T-helper 17 cell (primary cell): ENCODE measurements at places on chromosomes 7 and 10.

- DNase-seq, result peak; percentile 8
These were observed 1.2 kb downstream of the HOXA10 start for GRCh38 chr7:27172823-27173510.

- DNase-seq, result no peak
These were observed 35.5 kb upstream of the WASL start for GRCh38 chr7:123784263-123784662.

GRCh38 chr7:17773289-17773626 lies 167.0 kb downstream of the SNX13 start:
- DNase-seq, result no peak

GRCh38 chr7:100107890-100108289 lies 6.4 kb downstream of the AP4M1 start:
- no peak for DNase-seq
